ENCODE measurements at places on chromosomes 2 and 18. TPM values are rescaled to one million over a fixed set of nuclear protein-coding genes. Genes with fewer than 3 reads are reported as not detected.

- no peak for DNase-seq
Measured at GRCh38 chr2:127560931-127561280, 25.4 kb downstream of the MYO7B start.

Gene ZBTB7C
- total RNA-seq: under 0.01 TPM

GRCh38 chr18:45350404-45351156 is 264.7 kb upstream of the SLC14A2 start:
- no peak for DNase-seq

Gene M1AP
- not detected for total RNA-seq

GRCh38 chr2:105323111-105323510 is 6.4 kb downstream of the TGFBRAP1 start:
- peak; percentile 30 for DNase-seq

DNA sequence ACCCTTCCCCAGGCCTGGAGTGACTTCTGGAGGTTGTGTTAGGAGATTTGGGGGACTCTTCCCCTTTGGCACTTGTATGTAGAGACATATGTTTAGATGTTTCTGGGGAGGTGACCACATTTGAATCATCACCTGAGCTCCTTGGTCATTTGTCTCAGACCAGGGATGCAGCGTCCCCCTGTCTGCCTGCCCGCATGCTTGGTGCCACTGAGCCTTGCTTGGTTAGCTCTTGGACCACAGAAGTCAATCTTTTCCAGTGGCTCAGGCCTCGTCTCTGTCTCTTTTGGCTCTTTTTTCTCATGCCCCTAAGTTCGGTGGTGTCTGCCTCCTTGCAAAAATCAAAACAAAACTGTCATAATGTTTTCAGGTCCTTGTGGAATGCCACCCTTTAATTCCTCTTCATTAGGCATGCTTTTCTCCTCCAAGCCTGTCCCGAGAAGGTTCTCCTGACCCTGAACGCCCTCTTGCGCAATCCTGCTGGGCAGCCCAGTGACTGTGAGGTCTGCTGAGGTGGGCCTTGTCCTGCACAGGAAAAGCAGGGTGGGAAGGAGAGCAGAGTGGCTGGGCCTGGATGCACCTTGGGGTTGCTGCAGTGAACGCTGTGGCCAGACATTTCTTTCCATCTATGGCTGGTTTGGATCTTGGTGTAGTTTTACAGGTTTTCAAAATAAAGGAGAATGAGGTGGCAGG is 24.9 kb downstream of the GLI2 start:
- DNase-seq: no peak

Gene GCFC2
- 14.1 TPM for total RNA-seq

GRCh38 chr2:167842047-167842446 is 405.3 kb downstream of the STK39 start:
- DNase-seq: no peak

GRCh38 chr2:5730386-5730785 is 38.2 kb downstream of the SOX11 start:
- no peak for DNase-seq

Gene MYCN
- total RNA-seq: 3.2 TPM

Gene MOGAT1
- not detected for total RNA-seq

- DNase-seq: no peak
Measured at GRCh38 chr2:121625953-121626352, 23.3 kb downstream of the CLASP1 start.

Gene RGPD3
- 0.13 TPM for total RNA-seq

DNA sequence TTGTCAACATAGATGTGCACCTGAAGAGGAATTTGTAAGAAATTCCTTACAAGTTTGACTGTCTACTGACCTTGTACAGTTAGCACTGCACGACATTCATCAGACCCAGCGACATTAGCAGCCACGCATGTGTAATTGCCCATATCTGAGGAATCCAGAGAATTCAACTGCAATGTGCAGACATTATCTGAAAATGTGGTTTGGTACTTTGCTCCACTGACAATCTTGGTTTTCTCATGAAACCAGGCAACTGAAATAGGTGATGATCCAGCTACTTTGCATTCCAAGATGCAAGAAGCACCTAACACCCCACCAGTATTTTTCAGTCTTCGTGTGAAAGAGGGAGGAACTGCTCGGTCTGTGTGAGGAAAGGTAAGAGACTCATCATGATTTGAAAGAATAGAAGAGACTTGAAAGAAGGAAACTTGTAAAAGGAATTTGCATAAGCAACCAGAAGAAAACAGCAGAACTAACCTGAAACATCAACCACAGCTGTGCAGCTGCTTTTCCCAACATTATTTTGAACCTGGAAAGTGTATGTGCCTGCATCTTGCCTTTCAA is 83.4 kb downstream of the TTN start:
- no peak for DNase-seq

GRCh38 chr18:59139291-59139614 is 431 bp upstream of the SEC11C start:
- peak; percentile 91 for DNase-seq

DNA sequence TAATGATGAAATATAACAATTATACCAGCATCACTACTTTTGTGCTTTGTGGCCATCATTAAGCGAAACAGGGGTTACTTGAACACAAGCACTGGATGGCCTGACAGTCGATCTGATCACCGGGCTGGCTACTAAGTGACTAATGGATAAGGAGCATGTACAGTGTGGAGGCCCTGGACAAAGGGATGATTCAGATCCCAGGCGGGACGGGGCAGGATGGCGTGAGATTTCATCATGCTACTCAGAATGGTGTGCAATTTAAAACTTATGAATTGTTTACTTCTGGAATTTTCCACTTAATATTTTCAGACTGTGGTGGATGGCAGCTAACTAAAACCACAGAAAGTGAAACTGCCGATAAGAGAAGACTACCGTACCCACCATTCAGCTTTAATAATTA is 7.0 kb upstream of the CLIP4 start:
- no peak for DNase-seq

Gene DIPK1C
- not detected for total RNA-seq
